ENCODE measurements at places on chromosomes 5 and 9.

GRCh38 chr5:124888050-124888506 lies 141.6 kb upstream of the ZNF608 start:
- peak; percentile 56 for DNase-seq

GRCh38 chr5:95382801-95383200 lies 8.4 kb upstream of the FAM81B start:
- no peak for DNase-seq

DNA sequence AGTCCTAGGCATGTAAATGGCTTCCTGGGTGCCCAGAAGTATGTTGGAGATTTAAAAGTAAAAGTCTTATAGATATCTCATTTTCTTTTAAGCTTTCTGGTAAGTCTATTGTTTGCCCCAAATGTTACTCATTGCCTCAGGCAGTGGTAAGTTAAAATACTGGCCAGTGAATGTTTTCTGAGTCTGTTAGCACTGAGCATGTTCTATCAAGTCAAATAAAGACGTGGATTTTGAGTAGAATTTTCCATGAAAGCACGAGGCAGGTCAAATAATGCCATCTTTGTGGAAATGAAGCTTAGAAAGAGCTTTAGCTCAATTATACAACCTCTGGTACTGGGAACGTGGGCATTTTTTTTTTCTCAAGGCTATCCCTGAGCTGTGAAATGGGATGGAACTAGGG lies 651.3 kb upstream of the ACO1 start:
- no peak for DNase-seq

DNA sequence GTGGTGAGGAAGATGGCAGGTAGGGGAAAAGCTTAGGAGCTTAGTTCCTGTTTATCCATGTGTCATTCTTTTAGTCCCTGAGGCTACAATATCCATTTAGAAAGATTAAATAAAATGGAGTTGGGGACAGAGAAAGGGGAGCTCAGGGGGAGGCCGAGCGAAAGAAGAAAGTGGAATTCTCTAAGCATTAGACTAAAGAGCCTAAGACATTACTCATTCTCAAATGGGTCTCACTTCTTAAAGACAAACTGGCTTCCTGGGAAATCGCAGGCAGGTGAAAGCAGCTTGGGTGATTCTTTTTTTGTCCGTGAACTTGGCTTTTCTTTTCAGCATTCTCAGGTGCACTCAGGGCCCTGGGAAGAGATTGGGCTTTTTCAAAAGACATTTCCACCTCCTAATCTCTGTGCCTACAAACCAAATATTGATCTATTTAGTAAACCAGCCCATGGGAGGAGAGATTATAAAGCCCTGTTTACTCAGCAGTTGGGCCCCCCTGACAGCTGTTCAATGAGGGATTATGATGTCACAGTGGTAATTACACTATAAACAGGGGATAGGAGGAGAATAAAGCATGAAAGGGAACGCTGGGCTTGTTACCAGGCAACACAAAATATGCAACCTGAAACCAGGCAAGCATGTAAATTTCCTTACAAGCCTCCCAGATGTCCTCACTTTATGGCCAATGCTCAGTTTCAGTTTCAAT lies 584.0 kb downstream of the ACTL7B start:
- peak; percentile 75 for DNase-seq

DNA sequence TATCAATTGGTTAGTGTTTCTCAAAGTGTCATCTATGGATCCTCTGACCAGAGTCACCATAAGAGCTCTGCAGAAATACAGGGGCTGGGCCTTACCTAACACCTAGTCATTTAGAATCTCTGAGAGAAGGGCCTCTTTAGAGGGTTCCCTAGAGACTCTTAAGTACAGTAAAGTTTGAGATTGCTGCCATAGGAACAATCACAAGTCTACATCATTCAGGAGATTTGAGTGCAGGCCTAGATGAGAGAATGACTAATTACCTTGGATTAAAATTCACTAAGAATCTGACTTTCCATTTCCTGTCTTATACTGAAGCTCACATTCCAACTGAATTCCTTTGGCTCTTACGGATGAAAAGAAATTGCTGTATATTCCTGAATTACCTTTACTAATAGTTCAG lies 182.1 kb upstream of the PTGER4 start:
- no peak for DNase-seq

DNA sequence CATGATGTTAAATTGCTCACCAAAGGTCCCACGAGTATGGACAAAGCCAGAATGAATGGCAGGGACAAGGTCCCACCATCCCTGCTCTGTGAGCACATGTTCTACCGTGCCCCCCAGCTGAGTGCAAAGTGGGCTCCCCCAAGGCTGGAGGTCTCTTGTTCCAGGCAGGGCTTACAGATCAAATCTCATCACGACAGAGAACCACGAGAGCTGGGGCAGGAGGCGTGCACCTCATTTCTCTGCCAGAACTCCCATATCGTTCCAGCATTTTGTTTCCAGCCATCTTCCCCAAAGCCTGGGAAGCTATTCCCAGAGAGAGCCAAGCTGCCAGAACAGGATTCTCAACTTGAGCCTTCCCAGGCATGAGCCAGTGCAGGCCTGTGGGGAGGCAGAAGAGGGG lies 108.5 kb downstream of the ZNF354C start:
- DNase-seq: no peak

DNA sequence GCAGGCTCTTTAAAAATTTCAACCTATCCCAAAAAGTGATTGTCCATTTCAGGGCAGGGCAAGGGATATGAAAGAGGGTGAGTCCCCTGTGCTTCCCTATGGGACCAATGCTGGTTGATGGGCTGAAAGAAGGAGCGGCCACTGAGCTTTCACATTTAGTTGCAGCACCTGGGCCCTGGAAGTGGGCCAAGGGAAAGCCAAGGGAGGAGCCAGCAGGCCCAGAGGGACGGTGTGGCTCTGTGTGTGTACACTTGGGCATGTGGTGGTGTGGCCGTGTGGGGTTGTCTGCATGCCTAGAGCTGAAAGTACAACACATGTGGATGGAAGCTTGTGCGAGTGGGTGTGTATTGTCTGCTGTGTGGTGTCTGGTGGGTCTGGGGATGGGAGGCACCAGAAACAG lies 14.0 kb upstream of the PSMD5 start:
- DNase-seq: no peak

- no peak for DNase-seq
Measured at GRCh38 chr5:115895821-115896220, 54.1 kb downstream of the AP3S1 start.

DNA sequence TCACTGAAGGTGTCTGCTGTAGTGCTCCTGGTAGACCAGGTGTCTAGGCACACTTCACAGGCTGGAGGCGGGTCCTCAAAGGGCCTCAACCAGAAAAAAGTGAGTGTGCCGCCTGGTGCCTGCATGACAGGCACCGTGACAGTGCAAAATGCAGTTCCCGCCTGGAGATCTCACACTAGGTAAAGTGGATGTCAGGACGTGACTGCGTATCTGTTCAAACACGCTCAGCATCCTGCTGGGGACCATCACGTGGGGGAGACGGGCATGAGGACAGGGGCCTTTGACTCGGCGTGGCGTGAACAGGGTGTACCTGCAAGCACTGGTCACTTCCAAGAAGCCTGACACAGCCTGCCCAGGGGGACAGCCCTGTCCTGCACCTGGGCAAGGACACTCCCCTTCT lies 32.3 kb upstream of the NTNG2 start:
- DNase-seq: no peak

- no peak for DNase-seq
Measured at GRCh38 chr5:176632745-176633144, 2.3 kb downstream of the EIF4E1B start.

DNA sequence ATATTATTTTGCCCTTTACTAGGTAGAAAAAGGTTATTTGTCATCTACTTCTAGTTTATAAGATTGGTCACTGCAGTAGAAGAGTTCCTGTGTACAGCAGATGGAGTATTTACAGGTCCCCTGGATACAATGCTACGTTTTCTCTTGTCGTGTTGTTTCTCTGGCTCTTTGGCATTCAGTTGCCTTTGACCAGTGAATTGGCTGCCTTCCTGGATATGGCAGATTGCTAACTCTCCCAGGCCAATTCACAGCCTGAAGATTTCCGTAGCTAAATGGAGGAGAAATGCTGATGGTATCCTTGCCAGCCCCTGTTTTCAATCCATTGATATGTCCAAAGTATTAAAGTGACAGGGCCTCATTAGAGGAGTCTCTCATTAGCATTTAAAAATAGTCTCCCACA lies 32.5 kb upstream of the GNAQ start:
- DNase-seq: no peak

- no peak for DNase-seq
Measured at GRCh38 chr9:18447541-18447940, 26.4 kb upstream of the ADAMTSL1 start.

- no peak for DNase-seq
Measured at GRCh38 chr9:115766370-115766955, 387.1 kb upstream of the PAPPA start.

DNA sequence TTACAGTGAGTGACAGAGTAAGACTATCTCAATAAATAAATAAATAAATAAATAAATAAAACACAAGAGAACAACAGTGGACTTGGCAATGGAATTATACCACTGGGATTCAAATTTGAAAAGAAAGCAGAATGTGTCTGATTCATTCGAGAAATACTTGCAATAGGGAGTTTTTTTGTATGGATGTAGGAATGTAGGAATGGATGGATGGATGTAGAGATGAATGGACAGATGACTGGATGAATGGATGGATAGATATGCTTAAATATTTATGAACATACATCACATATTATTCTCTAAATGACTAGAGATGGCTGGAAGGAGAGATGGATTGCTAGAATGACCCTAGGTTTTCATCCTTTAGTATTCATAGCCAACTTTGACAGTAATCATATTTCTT lies 22.0 kb upstream of the CEMIP2 start:
- no peak for DNase-seq

- peak; percentile 77 for DNase-seq
Measured at GRCh38 chr9:23826120-23826629, at the start of gene ELAVL2. Gene ELAVL2 (minus strand): TSS chr9:23826240. CDS start chr9:23762234, 64,006 bp downstream.

DNA sequence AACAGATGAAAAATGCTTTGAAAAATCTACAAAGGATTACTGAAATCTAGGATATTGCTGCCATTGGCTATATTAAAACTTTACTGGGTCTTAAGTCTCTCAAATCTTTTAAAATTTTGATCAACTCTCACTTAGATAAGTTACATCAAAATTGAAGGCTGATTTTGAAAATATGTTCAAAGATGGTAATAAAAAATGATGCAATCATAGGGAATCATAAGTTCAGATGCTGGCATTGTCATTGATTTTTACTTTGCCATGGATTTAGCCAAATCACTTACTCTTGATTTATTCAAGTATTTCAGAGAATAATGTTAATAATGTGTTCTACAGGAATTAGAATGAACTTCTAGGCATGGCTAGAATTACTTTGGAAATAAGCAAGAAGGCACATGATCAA lies 24.2 kb downstream of the LARS1 start:
- DNase-seq: no peak

- no peak for DNase-seq
Measured at GRCh38 chr9:32590898-32591297, 17.9 kb upstream of the NDUFB6 start.

DNA sequence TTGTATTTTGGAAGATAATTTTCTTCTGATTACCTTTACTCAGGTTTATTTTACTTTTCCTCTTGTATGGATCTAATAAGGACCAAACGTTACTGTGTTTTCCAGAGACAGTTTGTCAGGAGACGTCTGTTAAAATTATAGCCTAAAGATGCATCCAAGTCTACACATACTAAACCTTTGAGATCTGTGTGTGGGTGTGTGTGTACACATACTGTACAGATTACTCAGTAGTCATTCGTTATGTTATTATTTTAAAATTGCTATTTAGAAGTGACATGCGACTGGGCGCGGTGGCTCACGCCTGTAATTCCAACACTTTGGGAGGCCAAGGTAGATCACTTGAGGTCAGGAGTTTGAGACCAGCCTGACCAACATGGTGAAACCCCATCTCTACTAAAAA lies 51.6 kb upstream of the CNTLN start:
- DNase-seq: no peak

DNA sequence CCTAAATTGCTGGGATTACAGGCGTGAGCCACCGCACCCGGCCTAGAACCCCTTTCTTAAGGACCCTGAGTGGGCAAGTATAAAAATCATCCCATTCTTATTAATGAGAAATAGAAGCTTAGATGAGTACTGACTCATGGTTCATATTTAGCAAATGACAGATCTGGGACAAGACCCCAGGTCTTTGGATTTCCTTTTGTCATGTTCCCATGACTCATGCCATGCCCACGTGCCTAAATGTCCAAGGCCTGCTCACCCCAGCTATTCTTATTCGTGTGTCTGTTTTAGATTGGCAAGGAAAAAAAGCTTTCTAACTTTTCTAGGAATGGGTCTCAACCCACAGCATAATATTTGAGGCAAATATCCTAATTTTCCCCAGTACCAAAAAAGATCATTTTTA lies 57.7 kb upstream of the RPS23 start:
- no peak for DNase-seq

DNA sequence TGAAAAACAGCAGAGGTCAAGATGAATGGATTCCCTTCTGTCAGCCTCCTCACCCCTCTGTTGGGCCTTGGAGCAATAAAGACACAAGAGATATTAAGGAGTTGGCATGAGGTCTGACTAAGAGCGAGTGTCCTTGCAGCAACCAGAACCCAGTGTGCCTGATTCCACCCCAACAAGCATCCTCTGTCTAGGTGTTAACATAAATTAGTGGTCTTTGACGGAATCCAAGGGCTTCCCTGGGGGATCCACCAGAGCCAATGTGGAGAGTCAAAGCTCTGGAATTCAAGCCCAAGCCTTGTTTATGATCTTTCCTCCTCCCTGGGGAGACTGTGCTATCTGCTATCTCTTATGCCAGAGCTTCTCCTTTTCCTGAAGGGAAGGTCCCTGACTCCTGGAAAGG lies 128.1 kb upstream of the SMIM23 start:
- no peak for DNase-seq

- no peak for DNase-seq
Measured at GRCh38 chr9:129675620-129676019, 10.2 kb downstream of the PRRX2 start.

DNA sequence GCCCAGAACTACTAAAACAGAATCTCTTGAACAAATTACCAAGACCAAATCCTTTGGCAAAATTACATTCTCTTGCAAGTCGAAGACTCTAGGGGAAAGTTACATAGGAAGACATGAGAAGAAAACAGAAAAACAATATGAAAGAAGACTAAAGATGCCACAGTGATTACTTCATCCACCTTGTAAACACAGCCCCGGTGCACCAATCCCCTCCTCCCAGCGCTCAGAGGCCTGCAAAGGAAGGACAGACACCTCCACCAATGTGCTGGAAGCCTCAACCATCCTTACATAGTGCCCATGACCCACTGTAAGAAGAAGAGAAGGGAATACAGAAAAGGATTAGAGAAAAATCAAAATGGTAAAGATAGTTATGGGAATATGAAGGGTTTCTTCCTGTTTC lies 218.5 kb downstream of the SPOCK1 start:
- no peak for DNase-seq
